Fibroblast of lung (primary cell): ENCODE measurements at places on chromosomes 12 and 14. TPM values are rescaled to one million over a fixed set of nuclear protein-coding genes. Genes with fewer than 3 reads are reported as not detected.
A peak's percentile ranks its signal among the peaks of the same experiment; 100 is the strongest.

APOLD1 gene
- 2.7 and 3.2 TPM in 2 replicates for polyA plus RNA-seq

DBX2 gene
- polyA plus RNA-seq = not detected in 2 replicates

GRCh38 chr14:55965851-55966250 lies 152.4 kb upstream of the PELI2 start:
- no peaks in the 10 kb centered on the region for H3K36me3 ChIP-seq
- peaks cover 2% of the 10 kb centered on the region for H3K27me3 ChIP-seq
- H3K4me1 ChIP-seq = no peaks in the 10 kb centered on the region
- no peak overlapping the region for H3K27ac ChIP-seq
- H3K4me3 ChIP-seq = no peak overlapping the region
- DNase-seq = no peak

DNA sequence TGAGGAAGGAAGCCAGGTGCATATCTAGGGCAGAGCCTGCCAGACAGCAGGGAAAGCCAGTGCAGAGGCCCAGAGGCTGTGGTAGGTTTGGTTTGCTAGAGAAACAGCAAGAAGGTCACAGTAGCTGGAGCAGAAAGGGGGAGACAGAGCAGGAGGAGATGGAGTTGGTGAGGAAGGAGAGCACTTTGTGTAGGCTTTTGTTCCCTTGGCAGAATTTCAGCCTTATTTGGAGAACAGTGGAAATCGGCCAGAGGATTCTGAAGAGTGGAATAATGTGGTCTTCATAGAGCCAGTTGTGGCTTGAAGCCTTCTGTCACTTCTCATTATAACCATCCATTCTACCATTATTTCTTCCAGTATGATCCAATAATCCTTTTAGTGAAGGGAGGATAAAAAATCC lies 212.9 kb upstream of the FAR2 start:
- no peaks in the 10 kb centered on the region for H3K36me3 ChIP-seq
- DNase-seq = no peak
- H3K27ac ChIP-seq = no peak overlapping the region
- no peaks in the 10 kb centered on the region for H3K27me3 ChIP-seq

GRCh38 chr12:45663455-45663854 lies 66.1 kb upstream of the ARID2 start:
- no peak for DNase-seq
- no peak overlapping the region for H3K4me3 ChIP-seq
- H3K36me3 ChIP-seq = no peaks in the 10 kb centered on the region
- H3K4me1 ChIP-seq = no peaks in the 10 kb centered on the region
- H3K27me3 ChIP-seq = no peaks in the 10 kb centered on the region
- no peak overlapping the region for H3K27ac ChIP-seq

DNA sequence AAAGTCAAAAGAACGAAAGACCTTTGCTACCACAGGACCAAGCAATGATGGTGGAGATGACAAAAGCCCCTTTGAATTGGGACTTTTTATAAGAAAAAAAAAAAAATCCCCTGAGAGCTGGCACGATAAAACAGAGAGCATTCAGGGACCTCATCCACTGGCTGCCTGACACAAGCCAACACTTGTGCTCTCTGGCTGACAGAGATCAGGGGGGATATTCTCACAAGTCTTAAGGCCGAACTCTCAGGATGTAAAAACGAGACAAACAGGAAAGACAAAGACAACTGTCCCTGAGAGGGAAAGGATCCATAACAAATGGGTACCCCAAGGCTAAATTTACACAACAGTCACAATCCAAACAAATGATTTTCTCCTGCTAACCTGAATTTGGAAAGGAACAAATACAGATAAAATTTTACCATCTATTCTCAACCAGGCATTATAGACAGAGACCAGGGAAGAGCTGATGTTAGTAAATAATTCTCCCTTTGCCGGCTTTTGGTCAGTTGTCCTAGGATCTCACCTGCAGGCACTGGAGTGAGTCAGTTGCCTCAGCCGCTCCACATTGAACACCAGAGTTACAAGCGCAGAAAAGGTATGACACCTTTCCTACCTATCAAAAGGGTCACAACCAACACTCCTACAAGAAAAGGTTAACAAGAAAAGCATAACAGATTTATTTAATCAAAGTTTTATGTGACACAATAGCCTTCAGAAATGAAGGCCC lies 37.9 kb upstream of the GARIN6 start:
- no peaks in the 10 kb centered on the region for H3K4me1 ChIP-seq
- no peak overlapping the region for H3K4me3 ChIP-seq
- H3K36me3 ChIP-seq = no peaks in the 10 kb centered on the region
- H3K27ac ChIP-seq = no peak overlapping the region
- no peak for DNase-seq

GRCh38 chr14:77508249-77508648 lies 9.6 kb upstream of the ISM2 start:
- H3K4me3 ChIP-seq = no peak overlapping the region
- no peak overlapping the region for H3K27ac ChIP-seq
- H3K4me1 ChIP-seq = no peaks in the 10 kb centered on the region
- peak; percentile 76 for DNase-seq

GRCh38 chr14:92677087-92677668 lies 71.2 kb downstream of the LGMN start:
- no peak for DNase-seq
- peaks cover 2% of the 10 kb centered on the region for H3K4me1 ChIP-seq
- H3K27ac ChIP-seq = no peak overlapping the region

DNA sequence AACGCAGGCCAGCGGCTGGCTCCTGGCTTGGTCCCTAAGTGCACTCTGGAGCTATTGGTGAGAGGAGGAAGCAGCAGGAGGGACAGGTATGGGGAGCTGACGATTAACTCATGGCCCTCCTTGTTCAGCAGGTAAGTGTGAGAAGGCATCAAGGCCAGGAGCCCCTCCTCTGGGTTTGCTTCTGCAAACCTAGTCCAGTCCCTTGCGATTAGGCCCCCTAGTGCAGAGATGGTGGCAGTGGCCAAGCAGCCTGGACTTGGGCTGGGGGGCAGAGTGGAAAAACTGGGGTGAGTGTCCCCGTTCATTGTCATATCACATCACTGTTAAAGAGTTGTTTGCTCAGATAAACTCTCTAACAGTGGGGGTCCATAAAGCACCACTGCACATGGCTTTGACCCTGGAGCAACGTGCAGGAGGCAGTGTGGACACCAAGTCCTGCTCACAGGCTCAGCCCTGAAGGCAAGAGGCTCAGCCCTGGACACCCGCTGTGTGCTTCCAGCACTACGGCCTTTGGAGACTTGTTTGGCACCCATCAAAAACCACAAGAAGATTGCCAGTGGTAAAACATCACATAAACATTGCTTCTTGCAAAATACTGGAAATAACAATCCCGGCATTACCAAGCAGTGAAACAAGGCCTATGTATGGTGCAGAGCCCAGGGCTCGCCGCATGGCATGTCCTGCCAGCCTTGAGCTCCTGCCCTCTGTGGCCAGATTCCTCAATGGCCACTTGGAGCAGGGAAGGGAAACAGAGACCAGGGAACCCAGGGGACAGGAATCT lies 184.3 kb upstream of the RTL1 start:
- no peaks in the 10 kb centered on the region for H3K4me1 ChIP-seq
- no peaks in the 10 kb centered on the region for H3K36me3 ChIP-seq
- no peak overlapping the region for H3K27ac ChIP-seq
- no peaks in the 10 kb centered on the region for H3K27me3 ChIP-seq
- no peak overlapping the region for H3K4me3 ChIP-seq

DNA sequence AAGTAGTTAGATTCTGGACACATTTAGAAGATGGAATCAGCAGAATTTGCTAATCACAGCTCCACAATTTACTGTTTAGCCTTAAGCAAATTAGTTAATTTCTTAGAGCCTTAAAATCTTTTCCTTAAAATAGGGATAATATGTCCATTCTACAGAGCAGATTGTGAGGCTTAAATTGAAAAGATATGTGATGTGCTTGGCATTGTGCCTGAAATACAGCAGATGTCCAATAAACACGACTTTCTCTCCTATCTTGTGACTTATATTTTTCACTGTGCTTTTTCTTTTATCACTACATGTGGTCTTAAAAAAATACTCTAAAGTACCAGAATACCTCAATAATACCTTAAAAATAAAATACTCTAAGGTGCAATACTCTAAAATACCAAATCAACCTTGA lies 30.6 kb downstream of the CCER1 start:
- no peak for DNase-seq
- peaks cover 12% of the 10 kb centered on the region for H3K4me1 ChIP-seq
- H3K27me3 ChIP-seq = no peaks in the 10 kb centered on the region
- no peaks in the 10 kb centered on the region for H3K36me3 ChIP-seq

GRCh38 chr14:25108959-25109358 lies 59.0 kb upstream of the STXBP6 start:
- H3K27ac ChIP-seq = no peak overlapping the region
- no peak overlapping the region for H3K4me3 ChIP-seq
- no peaks in the 10 kb centered on the region for H3K27me3 ChIP-seq
- H3K36me3 ChIP-seq = no peaks in the 10 kb centered on the region
- H3K4me1 ChIP-seq = peaks cover 9% of the 10 kb centered on the region
